NCI-H1105 treated with DMSO at 0.1 percent for 48 hours (cell line): ENCODE measurements at places on chromosomes 3 and 15.
A peak's percentile ranks its signal among the peaks of the same experiment; 100 is the strongest.

- no peak for DNase-seq
Observed at GRCh38 chr15:39149636-39150150, 431.2 kb upstream of the THBS1 start.

DNA sequence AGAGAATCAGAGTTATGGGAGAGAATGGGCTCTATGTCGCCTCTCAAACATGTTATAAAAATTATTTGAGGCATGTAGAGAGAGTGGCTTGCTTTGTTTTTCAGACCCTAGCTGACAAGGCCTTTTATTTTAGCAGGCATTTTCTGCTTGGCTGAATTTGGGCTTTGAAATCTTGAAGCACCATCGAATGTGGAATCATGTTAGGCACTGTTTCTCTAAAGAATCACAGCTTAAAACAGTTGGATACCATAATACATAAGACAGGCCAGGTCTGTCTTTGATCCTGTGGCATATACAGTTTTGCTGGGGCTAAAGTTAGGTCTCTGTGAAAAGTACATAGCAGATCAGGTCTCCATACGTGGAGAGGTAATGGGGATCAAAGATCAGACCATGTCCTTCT lies 142.7 kb downstream of the NEK11 start:
- DNase-seq: no peak

DNA sequence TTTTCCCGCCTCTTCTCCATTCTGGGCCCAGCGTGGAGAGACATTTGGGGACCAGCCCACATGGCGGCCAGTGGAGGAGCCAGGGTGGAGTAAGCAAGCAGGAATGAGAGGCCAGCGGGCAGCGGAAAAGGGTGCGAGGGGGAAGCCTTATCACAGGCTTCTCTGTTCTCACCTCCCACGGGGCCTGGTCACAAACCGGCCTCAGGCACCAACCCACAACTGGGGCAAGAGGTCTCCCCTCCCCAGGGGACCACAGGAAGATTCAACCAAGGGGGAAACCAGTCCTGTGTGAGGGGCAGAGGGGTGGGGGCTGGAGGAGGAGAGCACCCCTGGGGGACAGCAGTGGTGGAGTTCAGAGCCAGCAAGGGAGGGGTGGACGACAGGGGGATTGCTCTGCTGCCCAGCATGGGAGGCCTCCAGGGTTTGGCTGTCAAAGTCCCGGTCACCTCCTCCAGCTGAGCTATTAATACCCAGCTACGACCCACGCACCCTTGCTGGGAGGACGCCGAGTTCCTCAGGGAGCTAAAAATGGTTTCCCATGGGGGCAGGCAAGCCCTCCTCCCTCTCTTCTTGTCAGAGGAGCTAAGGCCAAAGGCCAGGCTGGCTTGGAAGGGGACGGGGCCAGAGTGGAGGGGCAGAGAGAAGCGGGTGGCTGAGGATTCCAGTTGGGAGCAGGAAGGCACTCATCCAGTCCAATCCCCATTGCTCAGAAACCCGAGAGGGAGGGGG lies 23.8 kb upstream of the RPL29 start:
- DNase-seq: no peak

- DNase-seq: no peak
Observed at GRCh38 chr15:39191871-39192291, 389.0 kb upstream of the THBS1 start.

- no peak for DNase-seq
Observed at GRCh38 chr15:60993008-60993407, 236.1 kb downstream of the RORA start.

DNA sequence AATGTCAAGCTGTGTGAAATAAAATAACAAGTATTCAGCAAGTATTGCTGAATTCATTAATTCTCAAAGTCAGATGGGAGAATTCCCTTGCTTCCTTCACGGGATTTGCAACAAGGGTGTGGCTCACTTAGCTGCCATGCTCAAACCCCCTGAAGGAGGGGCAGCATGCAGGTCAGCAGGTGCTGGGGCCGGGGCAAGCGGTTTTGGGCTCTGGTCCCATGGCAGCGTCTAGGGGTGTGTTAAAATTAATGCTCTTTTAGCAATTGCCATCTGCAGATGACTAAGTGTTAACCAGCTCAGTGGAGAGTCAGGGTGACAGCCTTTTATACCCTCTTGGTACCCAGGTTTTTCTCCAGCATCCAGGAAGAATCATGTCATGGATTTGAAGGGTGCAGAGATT lies 40.0 kb upstream of the RBMS3 start:
- DNase-seq: no peak

DNA sequence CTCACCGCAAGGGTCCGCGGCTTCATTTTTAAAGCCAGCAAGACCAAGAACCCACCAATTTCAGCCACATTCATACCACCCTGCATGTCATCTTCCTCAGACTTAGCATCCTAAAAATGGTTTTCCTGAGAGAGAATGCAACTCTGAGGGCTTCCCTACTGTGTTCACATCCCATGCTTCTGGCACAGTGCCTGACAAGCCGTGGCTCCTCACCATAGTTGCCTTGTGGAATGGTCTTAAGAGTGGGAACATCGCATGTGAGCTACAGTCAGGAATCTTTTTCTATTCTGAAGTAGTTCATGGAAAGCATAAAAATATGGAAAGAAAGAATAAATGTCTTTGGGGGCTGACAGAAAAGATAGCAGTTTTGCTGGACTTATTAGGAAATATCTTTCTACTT lies 120.3 kb downstream of the RAP2B start:
- no peak for DNase-seq

- DNase-seq: no peak
Observed at GRCh38 chr3:9238721-9239295, 10.6 kb downstream of the SRGAP3 start.

GRCh38 chr15:36671017-36671416 lies 91.6 kb downstream of the CDIN1 start:
- no peak for DNase-seq

GRCh38 chr3:100789579-100789978 lies 80.3 kb downstream of the TFG start:
- DNase-seq: no peak

GRCh38 chr3:112411425-112411824 lies 78.5 kb downstream of the CD200 start:
- peak; percentile 20 for DNase-seq

DNA sequence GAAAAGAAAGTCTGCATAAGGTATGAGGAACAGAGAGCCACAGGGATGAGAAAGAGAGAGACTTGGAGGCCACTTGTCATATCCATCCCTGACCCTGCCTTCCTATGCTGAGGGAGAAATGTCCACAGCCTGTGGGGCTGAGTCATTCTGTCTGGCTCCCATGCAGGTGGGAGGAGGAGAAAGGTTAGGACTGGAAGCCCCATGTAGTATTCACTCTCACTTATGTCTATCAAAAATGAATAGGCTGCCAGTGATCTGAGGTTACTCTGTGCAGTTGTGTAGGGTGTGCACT lies 71.3 kb downstream of the RAB11A start:
- no peak for DNase-seq

DNA sequence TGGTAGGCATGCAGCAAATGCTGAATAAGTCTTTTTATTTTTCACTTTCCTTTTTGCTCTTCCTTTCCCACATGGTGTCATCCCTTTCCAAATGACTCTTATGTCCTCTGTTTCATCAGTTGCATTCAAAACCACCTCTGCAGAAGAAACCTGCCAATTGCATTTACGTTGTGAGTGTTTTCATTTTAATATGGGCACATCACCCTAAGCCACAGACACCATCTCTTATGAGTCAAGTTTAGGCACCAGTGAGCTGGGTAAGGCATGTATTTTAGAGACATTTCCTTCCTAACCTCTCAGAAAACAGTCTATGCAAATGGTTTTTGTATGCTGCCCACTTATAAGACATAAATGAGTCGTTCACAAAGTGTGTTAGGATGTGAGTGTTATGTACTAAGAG lies 223.3 kb upstream of the ADAMTS9 start:
- no peak for DNase-seq

DNA sequence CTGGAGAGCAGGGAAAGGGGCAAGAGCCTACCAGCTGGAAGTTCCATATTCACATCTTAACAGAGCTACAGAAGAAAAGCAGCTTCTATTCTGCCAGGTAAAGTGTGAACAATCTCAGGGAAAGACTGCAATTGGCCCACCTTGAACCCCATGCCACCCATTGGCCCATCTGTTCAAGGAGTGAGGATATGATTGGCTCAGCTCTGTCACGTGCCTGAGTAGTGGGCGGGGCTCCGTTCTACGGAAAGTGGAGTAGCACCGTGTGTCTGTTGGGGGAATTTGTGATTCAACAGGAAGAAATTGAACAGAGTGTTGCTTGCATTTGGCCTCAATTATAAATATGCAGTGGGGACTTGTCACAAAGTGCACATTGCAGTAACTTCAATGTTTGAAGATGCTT lies 81.8 kb downstream of the MINAR1 start:
- DNase-seq: no peak

- no peak for DNase-seq
Observed at GRCh38 chr3:173044998-173045397, 96.0 kb downstream of the SPATA16 start.

GRCh38 chr3:138835397-138835757 lies 649 bp upstream of the PIK3CB start:
- no peak for DNase-seq

DNA sequence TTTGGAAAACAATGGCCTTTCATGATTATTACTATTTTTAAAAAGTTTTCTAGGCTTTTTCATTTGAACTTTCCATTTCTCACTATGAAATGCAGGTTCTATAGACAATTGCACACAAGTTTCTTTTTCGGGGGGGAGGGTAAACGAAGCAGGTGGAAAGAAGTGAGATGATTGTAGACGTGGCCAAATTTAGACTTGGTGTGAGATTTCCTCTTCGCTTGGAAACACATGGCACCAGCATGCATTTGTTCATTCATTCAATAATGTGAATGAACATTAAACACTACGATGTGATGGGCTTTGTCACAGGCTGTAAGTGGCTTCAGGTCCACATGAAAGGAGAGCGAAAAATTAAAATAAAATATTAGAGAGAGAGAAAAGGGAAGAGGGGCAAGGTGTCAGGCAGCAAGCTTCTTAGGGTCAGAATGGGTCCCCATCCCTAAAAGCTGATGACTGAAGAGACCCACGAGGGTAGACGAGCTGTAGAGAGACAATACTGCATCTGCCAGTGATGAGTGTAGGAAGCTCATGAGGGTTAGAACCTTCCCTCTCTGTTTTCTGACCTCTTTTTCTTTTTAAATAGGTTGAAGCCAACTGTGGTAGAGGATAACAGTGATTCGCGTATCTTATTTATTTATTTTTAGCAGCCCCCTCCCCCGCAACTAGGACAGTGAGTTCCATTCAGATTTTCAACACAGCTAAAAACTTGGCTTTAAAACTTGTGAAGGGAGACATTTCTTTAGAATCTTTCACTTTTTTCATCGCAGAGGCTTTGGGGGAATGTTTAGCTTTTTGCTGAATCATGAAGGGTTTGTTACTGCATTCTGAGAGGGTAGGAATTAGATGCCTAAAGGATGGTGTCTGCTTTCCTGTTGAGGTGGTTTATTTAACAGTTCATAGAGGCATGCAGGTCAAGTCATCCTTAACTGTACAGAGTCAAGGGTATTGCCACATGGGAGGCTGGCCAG lies 36.2 kb downstream of the GAP43 start:
- DNase-seq: no peak

DNA sequence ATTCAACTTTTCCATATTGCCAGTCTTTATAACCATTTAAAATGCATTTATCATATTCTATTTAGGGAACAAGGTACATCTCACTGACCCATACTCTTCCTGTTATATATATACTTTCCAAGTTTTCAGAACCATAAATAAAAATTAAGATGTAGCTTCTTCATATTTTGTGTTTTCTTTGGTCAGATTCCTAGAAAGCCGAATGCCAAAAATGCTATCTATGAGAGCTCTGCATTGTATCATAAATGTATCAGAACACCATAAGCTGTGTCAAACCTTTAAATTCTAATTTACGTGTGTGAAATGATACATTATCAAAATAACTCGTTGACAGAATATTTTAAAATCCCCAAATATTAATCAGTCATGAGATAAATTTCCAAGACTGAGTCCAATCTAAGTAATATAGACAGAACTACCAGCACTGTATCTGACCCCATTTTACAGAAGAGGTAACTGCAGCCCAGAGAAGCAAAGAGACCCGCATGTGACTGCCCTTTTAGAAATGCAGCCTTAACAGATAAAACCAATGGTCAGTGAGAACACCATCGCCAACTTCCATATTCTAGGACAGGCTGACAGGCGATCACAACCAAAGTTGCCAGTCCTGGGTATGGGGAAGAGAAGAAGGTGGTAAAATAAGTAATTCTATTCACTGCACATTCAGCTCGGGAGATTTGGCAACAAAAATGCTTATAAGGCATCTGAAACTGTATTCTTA lies 16.2 kb upstream of the RPS17 start:
- DNase-seq: no peak

DNA sequence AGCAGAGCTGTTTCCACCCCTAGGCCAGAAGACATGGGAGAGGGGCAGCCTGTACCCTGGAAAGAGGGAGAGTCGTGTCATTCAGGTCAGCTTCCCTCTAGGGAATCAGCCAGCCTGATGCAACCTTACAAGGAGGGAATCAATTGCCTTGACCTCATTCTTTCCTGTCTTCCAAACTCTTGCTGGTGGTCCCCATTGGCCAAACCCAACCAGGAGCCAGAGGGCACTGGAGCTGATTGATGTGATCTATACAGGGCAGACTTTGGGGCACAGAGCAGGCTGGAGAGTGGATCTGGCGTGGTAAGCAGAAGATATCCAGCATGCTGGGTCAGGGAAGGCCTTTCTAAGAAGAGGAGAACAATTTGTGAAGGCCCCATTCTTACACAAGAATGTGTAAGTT lies 19.1 kb upstream of the MAGEF1 start:
- DNase-seq: no peak

DNA sequence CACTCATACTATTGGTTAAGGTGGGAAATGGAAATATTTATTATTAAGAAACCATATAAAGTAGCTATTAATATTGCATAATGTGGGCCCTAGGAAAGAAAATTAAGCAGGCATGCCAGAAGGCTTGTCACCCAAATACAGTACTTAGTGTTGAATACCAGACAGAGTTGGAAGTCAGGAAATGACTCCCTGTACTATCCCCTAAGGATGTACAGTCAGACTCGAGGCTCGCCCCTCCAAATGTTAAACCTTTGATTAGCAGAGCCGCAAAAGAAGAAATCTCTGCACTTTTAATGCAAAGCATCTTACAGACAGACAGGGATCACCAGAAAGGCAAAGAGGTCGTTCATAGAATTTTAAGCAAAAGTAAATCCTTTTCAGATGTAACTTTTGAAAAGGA lies 11.3 kb upstream of the RBSN start:
- no peak for DNase-seq
